ENCODE measurements at places on chromosomes 5 and 9.
A peak's percentile ranks its signal among the peaks of the same experiment; 100 is the strongest.

- DNase-seq: no peak
Measured at GRCh38 chr5:79971156-79971555, 19.9 kb downstream of the MTX3 start.

DNA sequence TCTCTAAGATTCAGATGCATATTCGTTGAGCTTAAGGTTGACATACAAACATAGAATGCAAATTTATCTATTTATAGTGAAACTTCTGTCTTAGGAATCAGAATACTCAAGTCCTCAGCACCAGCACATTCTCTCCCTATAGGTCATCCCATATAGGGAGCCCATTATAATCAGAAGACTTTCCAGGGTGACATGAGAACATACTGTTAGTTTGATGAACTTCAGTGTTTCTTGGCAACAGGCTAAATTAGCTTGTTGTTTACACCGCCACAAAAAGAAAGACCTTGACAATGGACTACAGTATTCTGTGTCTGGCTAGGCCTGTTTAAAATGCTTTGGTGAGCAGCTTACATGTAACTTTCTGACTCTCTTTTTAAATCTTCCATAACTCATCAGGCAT, 104.2 kb downstream of the TAF11L14 start:
- DNase-seq: no peak

- peak; percentile 23 for DNase-seq
Measured at GRCh38 chr5:172713113-172713808, 57.7 kb downstream of the DUSP1 start.

GRCh38 chr5:76737846-76738245, 21.9 kb downstream of the F2R start:
- DNase-seq: no peak

GRCh38 chr5:57072218-57072892, 101.5 kb upstream of the GPBP1 start:
- no peak for DNase-seq

DNA sequence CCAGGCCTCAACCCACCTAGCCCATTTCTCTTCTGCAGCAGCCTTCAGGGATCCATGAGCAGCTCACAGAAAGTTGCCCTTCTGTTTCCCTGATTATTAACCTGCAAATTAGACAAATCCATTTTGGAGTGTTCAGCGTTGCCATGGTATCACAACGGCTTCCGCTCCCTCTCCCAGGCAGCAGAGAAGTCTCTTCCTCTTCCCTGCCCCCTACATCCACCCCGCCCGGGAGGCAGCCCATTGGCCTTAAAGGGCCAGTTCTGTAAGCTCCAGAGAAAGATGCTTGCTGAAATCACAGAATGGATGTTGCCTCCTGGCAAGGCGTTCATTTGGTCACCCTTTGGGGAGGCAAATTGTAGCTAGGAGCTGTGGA, 47.7 kb upstream of the BOD1 start:
- DNase-seq: peak; percentile 89

DNA sequence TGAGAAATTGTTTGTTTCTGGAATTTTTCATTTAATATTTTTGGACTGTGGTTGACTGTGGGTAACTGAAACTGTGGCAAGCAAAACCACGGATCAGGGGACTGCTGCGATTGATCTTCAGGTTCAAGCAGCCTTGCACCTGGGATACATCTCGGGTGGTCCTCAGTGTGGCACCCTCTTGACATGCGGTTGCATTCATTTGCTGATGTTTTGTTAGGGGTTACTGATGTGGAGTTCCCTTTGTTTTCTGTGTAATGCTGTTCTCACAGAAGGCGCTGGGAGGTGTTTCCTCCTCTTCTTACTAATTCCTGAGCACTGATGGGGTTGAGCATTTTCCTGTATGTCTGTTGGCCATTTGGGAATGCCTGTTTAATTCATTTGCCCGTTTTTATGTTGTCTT, 60.4 kb downstream of the EHMT1 start:
- DNase-seq: no peak

GRCh38 chr5:54717870-54718269, 200.3 kb downstream of the SNX18 start:
- DNase-seq: no peak

GRCh38 chr5:1519631-1520210, 4.0 kb downstream of the LPCAT1 start:
- DNase-seq: no peak

DNA sequence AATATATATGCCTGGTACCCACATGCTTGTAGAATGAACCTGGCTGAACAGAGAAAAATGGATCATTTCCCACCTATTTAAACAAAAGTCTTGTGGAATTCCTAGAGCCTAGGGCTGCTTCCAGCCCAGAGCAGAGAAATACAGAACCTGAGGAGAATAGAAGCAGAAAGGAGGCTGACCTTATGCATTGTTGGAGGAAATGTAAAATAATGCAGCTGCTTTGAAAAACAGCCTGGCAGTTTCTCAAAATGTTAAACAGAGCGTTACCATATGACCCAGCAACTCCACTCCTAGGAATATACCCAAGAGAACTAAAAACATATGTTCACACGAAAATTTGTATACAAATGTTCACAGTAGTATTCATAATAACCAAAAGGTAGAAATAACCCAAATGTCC, 15.1 kb downstream of the MAPKAP1 start:
- DNase-seq: no peak

DNA sequence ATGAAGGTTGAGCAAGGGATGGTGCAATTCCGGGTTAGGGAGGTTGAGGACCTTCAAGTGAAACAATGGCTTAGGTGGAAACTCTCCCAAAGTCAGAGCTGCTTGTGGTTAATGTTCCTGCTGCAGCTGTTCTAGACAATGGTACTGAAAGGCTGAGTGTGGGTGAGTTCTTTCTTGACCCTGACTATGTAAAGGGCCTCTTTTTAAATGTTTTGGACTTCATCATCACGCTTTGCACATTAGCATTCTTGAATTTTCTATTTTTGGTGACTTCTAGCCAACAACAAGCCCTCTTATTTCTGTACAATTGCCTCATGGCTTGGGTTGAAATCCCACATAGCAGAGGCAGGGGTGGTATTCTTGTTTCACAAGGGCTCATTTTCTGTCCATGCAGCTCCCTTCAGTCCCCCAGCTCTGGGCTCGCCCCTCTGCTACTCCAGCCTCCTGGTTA, 136.3 kb upstream of the ANKRD55 start:
- no peak for DNase-seq

DNA sequence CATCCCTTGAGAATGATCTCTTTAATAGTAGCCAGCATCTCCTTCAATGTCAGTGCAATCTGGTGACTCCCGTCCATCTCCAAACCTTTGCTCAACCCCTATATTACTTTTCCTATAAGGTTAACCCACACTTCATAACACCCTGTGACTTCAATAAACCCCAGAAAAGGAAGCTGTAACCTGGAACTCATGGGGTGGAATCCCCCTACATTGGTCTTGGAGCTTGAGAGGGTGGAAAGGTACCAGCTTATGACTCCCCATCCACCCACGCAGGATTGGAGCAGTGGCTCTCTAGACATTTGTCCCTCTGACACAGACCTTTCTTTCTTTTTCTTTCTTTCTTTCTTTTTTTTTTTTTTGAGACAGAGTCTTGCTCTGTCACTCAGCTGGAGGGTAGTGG, 54.7 kb upstream of the ZFR start:
- no peak for DNase-seq

GRCh38 chr9:90460220-90460619, 182.4 kb downstream of the DIRAS2 start:
- DNase-seq: no peak

DNA sequence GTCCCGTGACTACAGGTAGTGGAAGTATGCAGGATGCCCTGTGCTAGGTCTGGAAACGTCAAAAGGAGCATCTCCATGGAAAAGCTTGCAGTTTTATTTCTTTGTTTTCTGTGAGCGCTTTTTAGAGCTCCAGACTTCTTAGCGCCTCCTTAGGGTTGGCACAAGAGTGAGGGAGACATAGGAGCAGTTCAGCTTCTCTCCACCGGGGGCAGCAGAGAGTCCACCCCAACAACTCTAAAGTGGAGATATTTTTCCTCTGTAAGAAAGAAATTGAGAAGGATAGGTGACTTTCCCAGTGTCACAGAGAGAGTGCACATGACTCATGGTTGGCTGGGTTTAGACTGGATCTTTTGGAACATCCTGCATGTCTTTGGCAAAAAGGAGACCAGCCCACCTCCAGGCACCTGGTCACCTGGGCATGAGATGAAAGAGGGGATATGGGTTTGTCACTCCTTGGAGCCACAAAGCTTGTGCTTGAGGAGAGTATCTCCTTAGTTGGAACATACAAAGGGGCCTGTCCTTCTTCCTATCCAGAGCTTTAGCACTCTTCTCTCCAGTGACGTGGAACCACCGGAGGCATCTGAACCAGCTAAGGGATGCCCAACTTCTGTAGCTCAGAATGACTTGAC, 637.7 kb downstream of the SEMA5A start:
- DNase-seq: peak; percentile 6

GRCh38 chr5:126430631-126431030, 7.4 kb downstream of the GRAMD2B start:
- no peak for DNase-seq

DNA sequence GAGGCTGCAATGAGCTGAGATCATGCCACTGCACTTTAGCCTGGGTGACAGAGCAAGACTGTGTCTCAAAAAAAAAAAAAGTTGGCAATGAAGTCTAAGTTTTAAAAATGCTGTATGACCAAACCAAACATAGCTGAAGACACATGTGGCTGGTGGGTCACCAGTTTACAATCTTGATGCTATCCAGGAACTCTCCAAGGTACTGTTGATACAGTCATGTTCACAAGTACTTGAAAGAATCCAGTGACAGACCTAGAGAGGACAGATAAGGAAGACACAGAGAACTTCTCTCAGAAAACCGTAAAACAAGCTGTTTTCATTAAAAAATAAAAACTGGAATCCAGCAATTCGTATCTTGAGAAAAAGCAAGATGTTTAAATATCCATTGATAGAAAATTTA, 95.7 kb downstream of the ACTBL2 start:
- DNase-seq: no peak

DNA sequence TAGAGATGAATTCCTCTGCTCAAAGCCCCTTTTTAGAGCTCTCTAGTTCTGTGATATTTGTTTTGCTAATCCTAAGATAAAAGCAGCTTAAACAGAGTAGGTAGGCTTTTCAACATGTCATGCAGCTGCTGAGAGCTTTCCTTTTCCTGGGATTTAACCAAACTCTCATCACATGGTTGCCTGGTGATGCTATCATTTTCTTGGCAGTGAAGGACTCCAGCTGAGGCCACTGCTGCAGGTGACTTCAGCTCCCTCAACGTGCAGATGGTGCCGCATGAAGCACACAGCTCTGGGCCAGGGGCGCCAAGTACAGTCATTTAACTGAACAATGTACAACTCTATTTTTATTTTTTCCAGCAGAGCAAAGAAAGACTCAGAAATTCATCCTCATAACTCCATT, 42.2 kb downstream of the SECISBP2 start:
- DNase-seq: no peak

DNA sequence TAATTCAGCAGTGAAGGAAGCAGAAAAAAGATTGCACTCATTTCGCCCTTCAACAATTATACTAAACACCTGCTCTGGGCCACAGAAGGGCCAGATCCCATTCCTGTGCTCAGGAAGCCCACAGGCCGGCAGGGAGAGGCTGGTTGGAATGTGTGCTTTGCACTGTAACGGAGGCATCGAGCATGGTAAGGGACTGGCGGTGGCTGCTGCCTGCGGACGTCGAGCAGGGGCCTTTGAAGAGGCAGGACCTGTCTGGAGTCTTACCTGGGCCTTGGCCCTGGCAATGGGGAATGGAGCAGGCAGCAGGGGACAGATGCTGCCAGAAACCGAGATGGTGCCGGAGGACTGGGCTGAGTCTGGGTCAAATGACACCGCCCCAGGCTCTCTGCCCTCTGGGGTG, 97.8 kb downstream of the KCNIP1 start:
- DNase-seq: no peak

- no peak for DNase-seq
Measured at GRCh38 chr9:2709645-2710101, 7.6 kb upstream of the KCNV2 start.

- DNase-seq: no peak
Measured at GRCh38 chr9:106958955-106959657, 96.1 kb downstream of the ZNF462 start.

- DNase-seq: peak; percentile 96
Measured at GRCh38 chr9:133121198-133121914, at the start of gene RALGDS. RALGDS (minus strand) TSS chr9:133121240; CDS start chr9:133121154, 86 bp downstream.

DNA sequence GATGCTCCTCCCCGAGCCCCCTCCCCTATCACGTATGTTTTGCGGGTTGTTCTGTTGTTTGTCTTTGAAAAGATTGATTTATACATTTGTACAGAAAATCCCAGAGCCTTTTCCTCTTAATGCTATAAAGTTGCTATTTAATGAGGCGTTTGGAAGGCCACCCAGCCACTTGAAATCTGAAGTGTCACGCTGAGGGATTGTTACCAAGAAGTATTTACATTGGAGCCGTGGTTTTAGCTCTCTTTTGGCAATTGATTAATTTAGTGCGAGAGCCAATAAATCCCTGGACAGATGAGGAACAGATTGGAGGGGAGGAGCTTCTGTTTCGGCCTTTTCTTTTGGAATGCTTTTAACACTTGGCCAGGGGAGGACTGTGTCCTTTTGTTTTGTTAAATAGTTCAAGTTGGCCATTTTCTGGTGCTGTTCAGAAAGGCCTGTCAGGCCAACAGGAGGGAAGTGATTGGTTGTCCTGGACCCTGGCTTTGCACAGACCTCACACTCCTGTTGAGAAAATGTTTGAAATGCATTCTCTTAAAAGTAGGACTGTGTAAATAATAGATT, 250.2 kb downstream of the PDZD2 start:
- no peak for DNase-seq

- DNase-seq: no peak
Measured at GRCh38 chr5:137188566-137188965, 310.6 kb downstream of the SPOCK1 start.

- DNase-seq: no peak
Measured at GRCh38 chr5:169467041-169467771, 116.4 kb upstream of the SPDL1 start.

DNA sequence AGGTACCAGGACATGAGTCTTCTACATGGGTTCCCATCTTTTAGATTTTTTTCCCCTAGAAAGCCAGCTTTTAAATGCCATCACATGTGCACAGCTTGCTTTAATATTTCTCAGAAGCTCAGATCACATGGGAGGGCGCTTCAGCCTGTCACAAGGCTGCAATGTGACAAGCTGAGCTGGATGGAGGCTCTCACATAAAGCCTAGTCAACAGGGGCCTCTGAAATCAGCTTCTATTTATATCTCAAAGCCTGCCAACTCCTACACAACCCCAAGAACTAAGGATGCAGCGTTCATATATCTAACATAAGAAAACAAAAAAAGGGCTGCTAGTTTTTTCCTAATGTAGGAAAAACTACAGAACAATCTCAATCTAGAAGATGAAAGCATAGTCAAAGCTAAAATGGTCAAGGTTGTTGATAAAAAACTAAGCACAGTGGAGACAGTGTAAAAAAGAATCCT, 2.3 kb downstream of the ZFAND5 start:
- no peak for DNase-seq

DNA sequence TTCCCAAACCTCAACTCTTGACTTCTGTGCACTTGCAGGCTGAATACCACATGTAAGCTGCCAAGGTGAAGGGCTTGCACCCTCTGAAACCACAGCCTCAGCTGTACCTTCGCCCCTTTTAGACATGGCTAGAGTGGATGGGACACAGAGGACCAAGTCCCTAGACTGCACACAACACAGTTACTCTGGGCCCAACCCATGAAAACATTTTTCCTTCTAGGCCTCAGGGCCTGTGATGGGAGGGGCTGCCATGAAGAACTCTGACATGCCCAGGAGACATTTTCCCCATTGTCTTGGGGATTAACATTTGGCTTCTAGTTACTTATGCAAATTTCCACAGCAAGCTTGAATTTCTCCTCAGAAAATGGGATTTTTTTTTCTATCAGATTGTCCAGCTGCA, 331.0 kb upstream of the RGMB start:
- DNase-seq: no peak
